ENCODE measurements at places on chromosomes 6 and 20.
A peak's percentile ranks its signal among the peaks of the same experiment; 100 is the strongest.

- DNase-seq = no peak
Observed at GRCh38 chr6:170294813-170295509, 4.1 kb upstream of the DLL1 start.

GRCh38 chr20:19940988-19941460, 76.1 kb upstream of the NAA20 start:
- no peak for DNase-seq

GRCh38 chr6:30895343-30895742, 11.0 kb downstream of the DDR1 start:
- DNase-seq = no peak

GRCh38 chr6:33683051-33683571, 28.4 kb downstream of the UQCC2 start:
- peak; percentile 20 for DNase-seq

DNA sequence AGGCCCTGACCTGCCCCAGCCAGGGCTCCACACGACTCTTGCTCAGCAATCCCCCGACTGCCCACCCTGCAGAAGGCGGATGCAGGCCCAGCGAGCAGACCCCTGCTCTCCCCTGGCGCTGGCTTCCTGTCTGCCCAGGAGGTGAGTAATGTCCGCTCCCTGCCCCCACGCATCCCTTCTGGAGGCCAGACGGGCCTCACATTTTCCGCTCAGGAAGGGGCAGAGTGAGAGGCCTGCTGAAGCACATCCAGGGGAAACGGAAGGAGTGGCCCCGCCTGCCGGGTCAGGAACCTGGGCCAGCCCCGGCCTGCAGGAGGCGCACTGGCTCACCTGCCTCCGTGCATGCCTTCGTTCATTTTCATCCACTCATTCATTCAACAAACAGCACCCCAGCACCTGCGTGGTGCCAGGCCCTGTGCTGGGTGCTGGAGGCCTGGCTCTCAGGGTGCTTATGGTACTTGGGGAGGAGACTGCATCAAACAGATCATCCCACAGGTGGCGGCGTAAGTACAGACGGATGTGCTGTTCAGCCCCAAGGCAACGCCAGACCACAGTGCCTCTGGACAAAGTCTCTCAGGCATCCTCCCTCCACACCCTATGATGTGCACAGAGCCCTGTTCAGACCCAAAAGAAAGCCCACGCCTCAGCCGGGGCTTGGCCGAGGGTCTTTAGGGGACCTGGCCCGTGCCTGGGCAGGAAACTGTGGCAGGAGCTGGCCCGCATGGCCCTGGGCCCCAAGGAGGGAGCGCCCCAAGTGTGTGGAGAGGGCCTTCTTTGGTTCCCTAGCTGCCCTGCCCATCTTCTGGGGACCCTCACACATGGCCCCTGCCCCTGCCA, 112.1 kb downstream of the ASXL1 start:
- peak; percentile 34 for DNase-seq

DNA sequence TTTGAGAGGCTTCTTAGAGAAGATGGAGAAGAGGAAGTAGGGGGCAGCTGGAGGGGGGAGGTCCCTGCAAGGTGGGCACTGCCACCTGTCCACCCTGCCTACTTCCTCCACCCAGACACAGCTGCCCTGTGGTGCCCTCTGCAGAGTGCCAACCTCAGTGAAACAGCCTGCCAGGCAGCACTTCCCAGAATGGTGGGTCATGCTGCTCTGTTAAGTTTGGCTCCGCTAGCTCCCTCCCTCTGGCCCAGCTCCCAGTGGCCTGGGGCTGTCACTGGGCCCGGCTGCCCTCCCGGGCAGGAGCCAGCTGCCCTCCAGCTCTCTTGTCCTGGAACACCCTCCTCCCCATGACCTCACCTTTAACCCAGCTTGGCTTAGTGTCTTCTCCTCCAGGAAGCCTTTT, 5.1 kb upstream of the EPB41L1 start:
- no peak for DNase-seq

GRCh38 chr6:150600010-150600300, 270 bp downstream of the PLEKHG1 start:
- no peak for DNase-seq

- no peak for DNase-seq
Observed at GRCh38 chr6:22254886-22255285, 42.0 kb downstream of the PRL start.

DNA sequence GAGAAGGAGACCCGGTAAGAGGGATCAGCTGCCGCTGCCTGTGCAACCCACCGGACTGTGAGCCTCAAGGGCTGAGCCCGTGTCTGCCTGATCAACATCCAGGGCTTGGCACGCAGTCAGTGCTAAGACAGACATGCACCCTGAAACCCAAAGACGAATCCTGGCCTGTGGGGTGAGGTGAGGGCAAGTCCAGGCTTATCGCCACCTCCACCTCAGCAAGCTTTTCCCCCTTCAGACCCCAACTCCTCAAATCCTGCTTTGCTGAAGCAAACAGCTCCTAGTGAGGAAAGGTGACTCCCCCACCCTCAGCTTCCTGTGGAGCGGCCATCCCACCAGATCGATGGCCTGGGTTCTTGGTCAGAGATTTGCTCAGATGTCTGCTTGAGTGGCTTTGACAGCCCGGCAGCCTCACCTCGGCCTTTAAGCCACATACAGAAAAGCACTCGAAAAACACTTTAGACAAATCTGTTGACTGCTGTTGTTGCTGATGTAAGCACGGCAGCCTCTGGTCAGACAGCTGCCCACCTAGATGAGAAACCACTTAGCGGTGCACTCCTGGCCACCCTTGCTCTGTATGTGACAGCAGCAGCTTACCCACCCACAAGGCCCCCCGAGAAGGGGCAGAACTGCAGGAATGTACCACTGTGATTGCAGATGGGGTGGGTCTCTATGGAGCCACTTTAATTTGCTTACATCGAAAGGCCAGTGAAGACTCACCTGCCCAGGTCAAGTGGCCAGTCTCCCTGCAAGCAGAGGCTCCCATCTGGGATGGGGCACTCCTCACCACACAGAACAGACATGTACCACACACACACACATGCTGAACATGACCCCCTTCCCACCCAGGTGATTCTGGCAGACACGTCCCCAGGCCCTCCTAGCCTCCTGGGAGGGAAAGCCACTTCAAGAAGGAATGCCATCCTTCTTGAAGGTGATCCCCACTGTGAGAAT, 14.8 kb downstream of the MTCH1 start:
- DNase-seq = no peak

- DNase-seq = no peak
Observed at GRCh38 chr20:44896583-44896982, 11.1 kb downstream of the YWHAB start.

GRCh38 chr6:24855395-24856245, 56.9 kb upstream of the ARMH2 start:
- DNase-seq = peak; percentile 85

DNA sequence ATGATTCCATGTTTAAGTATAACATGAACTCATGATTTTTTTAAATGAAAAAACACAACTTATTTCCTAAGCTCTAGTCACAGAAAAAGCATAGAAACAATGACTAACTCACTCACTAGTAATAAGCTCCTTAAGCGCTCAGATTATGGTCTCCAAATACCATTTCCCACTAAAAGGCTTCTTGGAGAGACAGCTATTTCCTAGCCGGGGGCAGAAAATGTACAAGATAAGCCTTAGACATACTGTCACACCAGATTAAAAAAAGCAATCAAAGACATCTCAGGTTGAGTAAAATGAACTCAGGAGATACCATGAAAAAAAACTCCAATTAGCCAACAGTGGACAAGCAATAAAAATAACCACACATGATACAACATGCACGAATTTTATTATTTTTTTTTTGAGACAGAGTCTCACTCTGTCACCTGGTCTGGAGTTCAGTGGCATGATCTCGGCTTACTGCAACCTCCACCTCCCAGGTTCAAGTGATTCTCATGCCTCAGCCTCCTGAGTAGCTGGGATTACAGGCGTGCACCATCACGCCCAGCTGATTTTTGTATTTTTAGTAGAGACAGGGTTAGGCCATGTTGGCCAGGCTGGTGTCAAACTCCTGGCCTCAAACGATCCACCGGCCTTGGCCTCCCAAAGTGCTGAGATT, 14.9 kb downstream of the SRPK1 start:
- no peak for DNase-seq

- DNase-seq = no peak
Observed at GRCh38 chr20:10263385-10264165, 44.9 kb downstream of the SNAP25 start.

DNA sequence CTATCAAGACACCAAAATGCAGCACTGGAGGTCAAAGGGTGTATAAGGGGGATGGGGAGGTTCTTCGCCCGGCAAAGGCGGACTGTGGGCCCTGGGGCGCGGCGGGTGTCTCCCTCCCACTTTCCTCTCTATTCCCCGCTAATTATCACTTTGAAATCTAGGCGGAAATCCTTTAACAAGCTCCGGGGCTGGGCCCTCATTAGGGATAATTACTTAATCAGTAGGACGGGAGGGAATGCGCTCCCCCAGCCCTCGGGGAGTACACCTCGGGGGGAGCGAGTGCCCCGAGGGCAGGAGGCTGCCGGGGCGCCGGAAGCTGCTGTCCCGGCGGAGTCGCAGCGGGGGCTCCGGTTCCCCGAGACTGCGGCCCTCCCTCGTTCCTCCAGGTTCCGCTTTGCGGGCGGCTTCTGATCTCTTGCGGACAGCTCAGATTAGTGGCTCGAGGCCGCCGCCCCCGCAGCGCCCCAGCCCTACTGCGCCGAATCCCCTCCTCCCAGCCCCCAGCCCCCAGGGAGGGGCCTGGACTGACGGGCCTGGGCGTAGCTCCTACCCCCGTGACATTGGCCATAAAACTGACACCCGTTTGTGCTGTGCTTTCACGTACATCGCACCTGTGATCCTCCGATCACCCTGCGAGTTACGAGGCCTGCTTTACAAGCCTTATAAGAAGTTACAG, 14.7 kb downstream of the MUCL3 start:
- DNase-seq = peak; percentile 77

DNA sequence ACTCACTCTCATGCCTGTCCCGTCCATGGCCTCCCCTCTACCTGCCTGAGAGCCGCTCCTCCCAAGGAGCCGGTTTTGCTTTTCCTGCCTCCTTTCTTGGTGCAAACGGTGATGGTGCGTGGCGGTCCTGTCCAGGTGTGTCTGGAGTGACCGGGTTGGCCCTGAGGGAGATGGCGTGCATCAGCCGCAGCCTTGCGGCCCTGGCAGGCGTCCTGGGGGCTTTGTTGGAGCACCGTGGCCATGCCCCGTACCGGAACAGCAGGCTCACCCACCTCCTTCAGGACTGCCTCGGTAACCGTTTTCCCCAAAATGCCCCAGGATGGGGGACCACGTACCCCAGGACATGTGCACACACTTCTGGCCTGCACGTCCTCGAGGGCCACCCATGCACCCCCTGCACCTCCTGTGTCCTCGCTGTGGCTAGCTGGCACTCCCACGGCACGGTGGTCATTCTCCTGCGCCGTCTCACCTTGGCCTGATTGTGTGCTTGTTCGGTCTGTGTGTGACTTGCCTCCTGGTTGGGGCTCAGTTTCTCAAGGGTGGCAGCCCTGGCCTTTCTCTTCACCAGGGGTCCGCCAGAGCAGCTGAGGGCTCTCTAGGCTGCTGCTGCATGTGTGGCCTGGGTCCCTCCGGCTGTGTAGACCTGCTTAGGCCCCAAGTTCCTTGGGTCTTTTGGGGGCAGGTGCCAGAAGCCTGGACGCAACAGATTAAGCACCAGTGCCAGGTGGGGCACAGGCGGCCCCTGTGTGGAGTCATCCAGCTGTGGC, 36.4 kb downstream of the FRMD1 start:
- no peak for DNase-seq

- no peak for DNase-seq
Observed at GRCh38 chr20:38730167-38730988, 6.1 kb downstream of the SLC32A1 start.

DNA sequence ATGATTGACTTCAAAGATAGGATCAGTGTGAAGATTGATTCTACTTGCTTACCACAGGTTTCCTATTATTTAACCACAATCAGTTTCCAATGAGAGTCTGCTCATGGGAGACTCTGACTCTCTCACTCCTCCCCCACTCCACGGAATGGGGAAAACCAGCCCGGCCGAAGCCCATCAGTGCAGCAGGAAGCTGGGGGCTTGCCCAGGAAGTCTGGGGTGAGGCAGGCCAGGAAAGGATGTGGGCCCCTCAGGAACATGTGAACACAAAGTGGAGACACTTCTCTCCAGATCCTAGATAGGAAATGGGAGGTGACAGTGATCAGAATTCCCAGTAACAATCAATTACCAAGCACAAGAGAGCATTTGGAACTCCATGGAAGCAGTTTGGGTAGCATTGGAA, 144.2 kb downstream of the TTLL2 start:
- DNase-seq = no peak

- no peak for DNase-seq
Observed at GRCh38 chr20:11936157-11936556, 18.5 kb downstream of the BTBD3 start.

GRCh38 chr6:53825532-53826321, 30.9 kb downstream of the LRRC1 start:
- DNase-seq = no peak

- peak; percentile 100 for DNase-seq
Observed at GRCh38 chr6:111259089-111259831, 172.0 kb downstream of the SLC16A10 start.

DNA sequence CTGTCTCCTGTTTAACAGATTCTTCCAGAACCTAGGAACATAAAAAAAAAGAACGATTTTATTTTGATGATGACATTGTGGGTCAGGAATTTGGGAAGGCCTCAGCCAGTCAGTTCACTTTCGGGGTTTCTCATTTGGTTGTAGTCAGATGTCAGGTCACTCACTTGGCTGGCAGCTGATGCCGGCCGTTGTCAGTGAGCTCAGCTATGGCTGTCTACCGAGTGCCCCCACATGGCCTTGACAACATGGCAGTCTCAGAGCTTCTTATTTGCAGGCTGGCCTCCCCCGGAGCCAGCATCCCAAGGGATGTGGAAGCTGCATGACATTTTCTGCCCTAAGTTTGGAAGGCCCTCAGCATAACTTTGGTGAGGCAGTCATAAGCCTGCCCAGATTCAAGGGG, 11.5 kb downstream of the RNF217 start:
- DNase-seq = no peak

- no peak for DNase-seq
Observed at GRCh38 chr6:132964101-132964867, 149.9 kb downstream of the RPS12 start.

- no peak for DNase-seq
Observed at GRCh38 chr20:48287021-48287494, 501.8 kb upstream of the SULF2 start.

DNA sequence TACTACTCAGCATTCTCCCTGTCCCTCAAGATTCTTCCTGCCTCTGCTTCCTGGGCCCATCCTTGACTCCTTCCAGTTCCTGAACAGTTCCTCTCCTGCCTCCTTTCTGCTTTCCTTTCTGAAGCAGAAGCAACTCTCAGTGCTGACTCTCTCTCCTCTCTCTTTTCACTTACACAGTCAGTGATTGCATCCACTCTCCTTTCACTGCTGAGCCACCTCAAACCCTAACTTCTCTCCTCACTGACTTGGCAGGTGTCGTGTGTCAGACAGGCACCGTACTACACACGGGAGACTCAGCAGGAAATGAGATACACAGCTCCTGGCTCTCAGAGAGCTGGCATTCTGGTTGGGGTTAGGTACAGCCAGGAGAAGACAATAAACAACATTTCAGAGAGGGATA, 5.6 kb downstream of the ABHD16A start:
- DNase-seq = no peak

- DNase-seq = no peak
Observed at GRCh38 chr6:111610548-111611172, 5.0 kb upstream of the TRAF3IP2 start.

- DNase-seq = no peak
Observed at GRCh38 chr20:34243377-34243776, 2.2 kb downstream of the ASIP start.

- DNase-seq = no peak
Observed at GRCh38 chr6:25961619-25962148, 918 bp upstream of the TRIM38 start.

GRCh38 chr20:56724241-56724757, 95.2 kb downstream of the TFAP2C start:
- no peak for DNase-seq

GRCh38 chr6:146602526-146602925, 3.8 kb downstream of the ADGB start:
- DNase-seq = no peak

Measured in CD4-positive, alpha-beta T cell treated with Interleukin-10 for 1 hour (primary cell).